Fibroblast of skin of right quadriceps (primary cell): ENCODE measurements at places on chromosomes 11 and 22.

DNA sequence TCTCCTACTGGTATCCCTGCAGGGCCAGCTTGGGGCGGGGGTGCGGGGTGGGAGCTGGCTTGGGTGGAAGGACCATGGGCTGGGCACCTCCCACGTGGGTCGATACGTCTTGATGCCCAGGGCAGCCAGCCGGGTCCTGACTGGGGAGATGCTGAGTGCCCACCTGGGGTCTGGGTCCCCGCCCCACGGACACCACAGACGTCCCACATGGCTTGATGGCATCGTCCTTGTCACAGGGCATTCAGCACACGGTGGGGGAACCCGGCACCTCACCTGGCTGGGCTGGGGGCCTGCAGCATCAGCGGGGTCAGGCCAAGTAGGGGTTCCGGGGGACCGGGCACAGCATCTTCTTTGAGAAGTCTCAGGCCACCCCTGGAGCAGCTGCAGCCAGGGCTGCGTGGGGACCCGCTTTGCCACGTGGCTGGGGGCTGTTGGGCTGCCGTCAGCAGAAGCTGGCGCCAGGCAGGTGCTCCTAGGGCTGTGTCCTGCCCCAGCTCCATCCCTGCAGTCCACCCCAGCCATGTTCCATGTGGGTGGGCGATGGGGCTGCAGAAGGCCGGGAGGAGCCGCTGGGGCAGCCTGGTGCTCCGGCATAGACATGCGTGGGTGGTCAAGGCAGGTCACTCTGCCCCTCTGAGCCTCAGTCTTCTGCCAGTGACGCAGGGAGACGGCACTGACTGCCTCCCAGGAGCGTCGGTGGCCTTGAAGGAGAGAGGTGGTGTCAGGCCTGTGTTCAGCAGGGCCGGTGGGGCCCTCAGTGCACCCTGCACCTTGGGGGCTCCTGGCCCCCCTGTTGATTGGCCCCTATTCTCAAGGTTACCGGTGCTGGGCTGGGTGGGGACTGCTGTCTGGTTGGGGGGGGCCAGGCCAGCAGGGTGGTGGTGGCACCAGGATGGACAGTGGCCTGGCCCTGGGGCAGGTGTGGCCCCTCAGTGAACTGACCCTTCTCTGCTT is 8.4 kb downstream of the SELENOO start:
- DNase-seq: no peak

DNA sequence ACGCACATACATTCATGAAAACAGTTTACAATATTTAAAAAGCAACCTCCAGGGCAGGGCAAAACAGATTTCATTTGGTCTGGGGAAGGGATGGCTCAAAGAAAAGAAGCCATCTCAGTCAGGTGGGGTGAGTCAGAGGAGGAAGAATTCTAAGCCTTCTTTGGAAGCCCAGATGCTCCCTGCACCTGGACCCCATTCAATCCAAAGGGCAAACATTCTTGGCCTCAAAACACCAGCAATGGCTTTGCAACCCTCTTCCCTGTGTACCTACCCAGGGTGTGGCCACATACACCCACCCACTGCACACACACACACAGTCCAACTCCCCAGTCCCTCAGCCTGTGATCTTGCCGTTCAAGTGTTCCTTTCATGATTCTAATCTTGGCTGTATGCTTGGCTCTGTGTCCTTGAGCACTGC is 2.0 kb downstream of the KCNE3 start:
- no peak for DNase-seq

DNA sequence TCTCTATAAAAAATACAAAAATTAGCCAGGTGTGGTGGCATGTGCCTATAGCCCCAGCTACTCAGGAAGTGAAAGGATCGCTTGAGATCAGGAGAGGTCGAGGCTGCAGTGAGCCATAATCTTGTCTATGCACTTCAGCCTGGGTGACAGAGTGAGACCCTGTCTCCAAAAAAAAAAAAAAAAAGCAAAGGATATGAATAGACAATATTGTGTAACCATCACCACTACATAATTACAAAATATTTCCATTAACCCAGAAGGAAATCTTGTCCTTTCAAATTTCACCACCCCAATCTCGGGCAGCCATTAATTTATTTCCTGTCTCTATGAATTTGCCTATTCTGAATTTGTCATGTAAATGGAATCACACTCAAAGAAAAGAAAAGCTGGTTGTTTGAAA is 21.2 kb downstream of the RSF1 start:
- DNase-seq: peak; percentile 20

- DNase-seq: no peak
Observed at GRCh38 chr22:50479721-50480120, 1.6 kb upstream of the ADM2 start.

GRCh38 chr22:41301085-41302020 is at the start of gene ZC3H7B:
Gene ZC3H7B, plus strand, starts transcription at chr22:41301525. Its CDS starts 19,136 bp downstream, at chr22:41320661.
- DNase-seq: peak; percentile 82

GRCh38 chr11:111001986-111002611 is 243.4 kb upstream of the POU2AF2 start:
- peak; percentile 88 for DNase-seq
